WTC11 (cell line): ENCODE measurements at places on chromosomes 13 and 19.

DNA sequence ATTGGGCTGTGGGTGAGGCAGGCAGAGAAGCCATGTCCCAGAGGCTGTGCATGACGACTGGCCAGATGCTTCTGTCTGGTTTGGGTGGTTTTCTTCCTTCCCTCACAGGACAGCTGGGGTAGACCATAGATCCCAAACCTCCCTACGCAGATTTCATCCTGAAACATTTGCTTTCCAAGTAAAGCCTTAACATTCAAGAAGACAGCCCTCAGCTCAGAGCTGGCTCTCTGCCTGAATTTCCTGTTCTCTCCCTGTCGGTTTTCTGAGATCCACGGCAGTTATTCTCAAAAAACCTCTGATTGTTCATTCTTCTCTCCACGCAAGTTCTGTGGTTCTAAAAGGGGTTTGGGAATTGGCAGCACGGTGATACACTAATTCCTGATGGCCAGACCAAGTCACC is 25.3 kb downstream of the UQCRFS1 start:
- no peak for DNase-seq

DNA sequence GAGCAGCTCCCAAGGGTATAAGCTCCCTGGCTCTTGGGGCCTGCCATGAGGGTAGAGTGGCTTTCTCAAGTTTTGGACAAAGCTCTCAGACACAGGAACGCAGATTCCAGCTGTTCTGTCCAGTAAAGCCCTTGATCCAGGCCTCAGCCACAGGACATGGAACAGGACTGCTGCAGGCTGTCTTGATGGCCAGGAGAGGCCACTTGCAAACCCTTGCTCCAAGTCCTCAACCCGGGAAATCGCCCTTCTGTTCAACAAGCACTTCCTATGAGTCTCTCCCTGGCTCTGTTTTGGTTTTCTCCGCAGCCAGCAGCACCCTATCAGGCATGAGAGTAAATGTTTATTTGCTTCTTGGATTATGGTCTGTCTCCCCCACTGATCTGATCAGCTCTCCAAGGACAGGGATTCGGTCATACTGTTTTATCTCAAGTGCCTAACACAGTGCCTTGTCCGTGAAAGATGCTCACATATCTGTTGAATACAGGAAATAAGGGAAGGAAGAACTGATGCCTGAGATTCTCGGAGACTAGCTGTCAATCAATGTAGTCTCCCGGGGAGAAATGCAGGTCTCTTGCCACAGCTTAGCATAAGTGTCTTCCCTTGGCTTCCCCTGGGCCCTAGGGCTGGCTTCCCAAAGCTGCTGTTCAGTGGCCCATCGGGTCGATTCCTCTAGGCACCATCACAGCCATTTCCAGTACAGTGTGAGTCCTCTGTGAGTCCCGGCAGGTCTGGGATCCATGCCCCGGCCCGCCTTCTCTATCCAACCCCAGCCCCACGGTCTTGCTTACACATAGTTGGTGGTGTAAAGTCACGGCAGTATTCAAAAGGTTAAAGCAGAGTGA is 90.8 kb downstream of the TSHZ3 start:
- no peak for DNase-seq

GRCh38 chr19:15318241-15318691 is 14.1 kb downstream of the BRD4 start:
- DNase-seq = no peak

DNA sequence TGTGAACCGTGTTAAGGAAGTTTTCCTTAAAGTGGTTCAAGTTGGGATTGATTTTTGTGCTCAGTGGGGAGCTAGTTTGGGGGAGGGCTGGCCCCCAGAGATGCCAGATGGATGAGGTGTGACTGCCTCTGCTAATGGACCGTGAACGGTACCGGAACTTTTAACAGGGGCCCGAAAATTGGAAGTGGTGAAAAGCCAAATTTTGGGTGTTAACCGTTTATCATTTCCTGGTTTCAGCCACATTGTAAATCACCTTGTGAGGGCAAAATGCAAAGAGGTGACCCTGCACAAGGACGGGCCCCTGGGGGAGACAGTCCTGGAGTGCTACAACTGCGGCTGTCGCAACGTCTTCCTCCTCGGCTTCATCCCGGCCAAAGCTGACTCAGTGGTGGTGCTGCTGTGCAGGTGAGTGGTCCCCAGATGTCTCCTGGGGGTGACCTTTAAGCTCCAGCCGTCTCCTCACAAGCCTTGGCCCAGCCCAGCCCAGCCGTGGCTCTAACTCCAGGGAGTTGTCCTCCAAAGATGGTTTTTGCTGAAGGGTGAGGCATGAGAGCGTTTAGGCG is 18.2 kb downstream of the UPF1 start:
- no peak for DNase-seq

DNA sequence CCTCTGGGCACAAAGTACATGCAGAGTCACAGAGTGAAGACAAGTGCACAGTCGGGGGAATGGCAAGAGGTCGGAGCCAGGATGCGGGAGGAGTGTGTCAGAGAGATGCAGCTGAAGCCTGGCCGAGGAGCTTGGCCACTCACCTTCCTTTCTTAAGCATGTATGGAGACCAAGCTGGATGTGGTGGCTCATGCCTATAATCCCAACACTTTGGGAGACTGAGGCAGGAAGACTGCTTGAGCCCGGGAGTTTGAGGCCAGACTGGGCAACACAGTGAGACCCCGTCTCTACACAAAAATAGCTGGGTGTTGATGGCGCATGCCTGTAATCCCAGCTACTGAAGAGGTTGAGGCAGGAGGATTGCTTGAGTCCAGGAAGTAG is 67.0 kb downstream of the LATS2 start:
- DNase-seq = no peak

DNA sequence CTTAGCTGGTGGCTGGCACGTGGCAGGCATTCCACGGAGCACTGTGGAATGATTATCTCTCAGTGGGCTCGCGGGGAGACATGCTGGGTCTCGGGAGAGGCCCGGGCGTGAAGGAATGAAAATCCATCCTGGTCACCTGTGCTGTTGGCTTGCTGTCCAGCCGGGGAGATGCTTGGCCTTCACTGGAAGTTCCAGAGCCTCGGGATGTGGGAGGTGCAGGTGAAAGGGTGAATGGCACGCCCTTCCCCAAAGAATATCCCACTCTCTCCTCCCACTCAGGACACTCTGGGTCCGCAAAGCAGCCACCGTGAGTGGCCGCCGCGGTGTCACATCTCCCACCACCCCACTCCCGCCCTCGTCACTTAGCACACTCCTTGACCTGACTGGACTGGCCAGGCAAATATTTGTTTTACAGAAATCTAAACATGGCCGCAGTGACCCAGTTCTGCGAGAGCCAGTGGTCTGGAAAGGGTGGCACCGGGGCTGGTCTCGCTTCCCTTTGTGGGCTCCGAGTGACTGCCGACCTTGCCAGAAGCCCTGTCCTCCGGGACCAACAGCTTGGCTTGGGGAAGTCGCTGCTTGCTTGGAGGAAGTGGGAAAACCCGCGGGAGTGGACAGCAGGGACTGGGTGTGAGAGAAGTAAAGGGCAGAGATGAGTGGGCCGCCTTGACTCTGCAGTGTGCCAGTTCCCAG is 8.0 kb downstream of the DPP9 start:
- DNase-seq = no peak

- DNase-seq = no peak
Observed at GRCh38 chr13:48594096-48594815, 59.5 kb upstream of the CYSLTR2 start.

GRCh38 chr13:27076421-27076820 is 95.2 kb downstream of the USP12 start:
- DNase-seq = no peak
